ENCODE measurements at places on chromosomes 1 and 21. TPM values are rescaled to one million over a fixed set of nuclear protein-coding genes. Genes with fewer than 3 reads are reported as not detected.

C1orf94 gene
- total RNA-seq = 0.47 TPM

ZFP69B gene
- total RNA-seq = 14.2 TPM

CCDC30 gene
- total RNA-seq = 24.2 TPM

KRTAP13-2 gene
- total RNA-seq = not detected

POU3F1 gene
- 4.5 TPM for total RNA-seq

PDXK gene
- total RNA-seq = 330 TPM

PRAMEF12 gene
- total RNA-seq = not detected

CLDN17 gene
- total RNA-seq = not detected

FLAD1 gene
- total RNA-seq = 21.3 TPM

HPDL gene
- 0.63 TPM for total RNA-seq

CFHR3 gene
- total RNA-seq = 0.35 TPM

AKR7A3 gene
- total RNA-seq = 6.5 TPM

ANXA9 gene
- not detected for total RNA-seq

TLR5 gene
- 3.0 TPM for total RNA-seq

KCNK1 gene
- 93.9 TPM for total RNA-seq

PGLYRP4 gene
- not detected for total RNA-seq

DNALI1 gene
- 20.9 TPM for total RNA-seq

NCMAP gene
- total RNA-seq = 0.27 TPM

PLA2G2A gene
- not detected for total RNA-seq

HTR6 gene
- 2.3 TPM for total RNA-seq

SPRR4 gene
- total RNA-seq = not detected

Measured in dorsolateral prefrontal cortex (tissue), 122 donors.